ENCODE measurements at places on chromosomes 5 and 9.
A peak's percentile ranks its signal among the peaks of the same experiment; 100 is the strongest.

DNA sequence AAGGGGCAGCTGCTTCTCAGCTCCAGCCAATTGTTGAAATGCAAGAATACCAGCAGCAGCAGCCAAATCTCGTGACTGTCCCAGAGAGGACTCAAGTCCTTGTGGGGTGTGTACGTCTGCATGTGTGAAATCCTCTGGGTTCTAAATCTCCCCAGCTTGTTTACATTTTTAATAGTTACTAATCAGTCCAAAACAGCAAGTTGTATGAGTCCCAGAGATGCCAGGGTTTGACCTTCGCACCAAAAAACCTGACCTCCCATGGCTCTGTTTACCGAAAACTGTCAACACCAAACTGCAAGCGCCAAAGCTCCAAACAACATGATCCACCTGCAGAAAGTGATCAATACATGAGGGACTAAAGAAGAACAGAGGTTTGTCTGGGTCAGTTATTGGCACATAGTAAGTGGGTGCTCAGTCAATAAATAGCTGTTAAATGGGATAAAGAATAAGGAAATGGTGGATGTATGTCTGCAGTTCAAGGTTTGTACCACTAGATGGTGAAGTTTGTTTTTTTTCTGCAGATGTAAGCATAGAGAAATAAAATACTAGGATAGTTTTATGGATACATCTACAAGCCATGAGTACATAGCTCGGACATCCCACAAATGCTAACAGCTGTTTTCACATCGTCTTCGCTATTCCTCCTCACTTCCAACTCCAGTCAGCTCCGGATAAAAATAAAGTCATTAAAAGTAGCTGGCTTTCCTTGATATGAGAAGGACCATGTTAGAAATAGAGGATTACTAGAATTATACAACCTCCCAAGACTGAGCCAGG is 85.3 kb upstream of the ADRB2 start:
- DNase-seq: peak; percentile 71

- DNase-seq: no peak
Measured at GRCh38 chr5:78768781-78769380, 120.3 kb upstream of the LHFPL2 start.

- no peak for DNase-seq
Measured at GRCh38 chr9:899440-900184, 58.1 kb downstream of the DMRT1 start.

DNA sequence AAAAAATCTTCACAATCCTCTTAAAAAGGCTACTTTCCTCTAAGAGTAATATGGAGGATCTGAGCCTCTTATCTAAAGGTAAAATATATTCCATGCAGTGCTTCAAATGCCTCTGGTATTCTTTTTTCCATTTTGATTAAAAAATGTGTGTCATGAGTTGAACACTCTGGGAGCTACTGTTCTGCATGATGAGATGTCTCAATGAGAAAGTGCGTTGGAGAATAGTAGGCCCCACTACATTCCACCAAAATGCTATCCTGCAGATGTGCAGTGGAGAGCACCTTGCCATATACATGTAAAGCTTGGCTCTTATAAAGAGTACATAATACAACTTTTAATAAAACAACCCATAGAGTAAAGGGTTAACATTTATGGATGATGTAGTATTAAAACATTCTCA is 26.3 kb downstream of the ALDH1A1 start:
- DNase-seq: no peak

DNA sequence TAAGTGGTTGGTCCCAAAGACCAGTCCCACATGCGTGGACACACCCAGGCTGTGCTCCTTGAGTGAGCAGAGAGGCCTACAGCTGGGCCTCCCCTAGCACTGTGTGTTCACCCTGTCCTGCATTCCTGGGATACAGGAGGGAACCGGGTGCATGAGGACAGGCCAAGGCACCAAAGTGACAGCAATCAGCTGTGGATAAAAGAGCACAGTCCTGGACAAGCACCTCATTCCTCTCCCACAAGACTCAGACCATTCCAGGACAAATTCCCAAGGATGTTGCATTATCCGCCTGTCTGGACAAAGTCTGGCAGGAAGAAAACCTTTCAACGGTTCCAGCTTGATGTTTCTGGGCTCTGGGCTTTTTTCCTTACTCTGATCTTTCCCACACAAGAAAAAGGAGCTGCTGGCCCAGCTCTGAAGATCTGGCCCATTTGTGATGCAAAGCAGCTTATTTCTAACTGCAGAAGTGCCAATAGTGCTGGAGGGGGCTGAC is 273.2 kb downstream of the ENC1 start:
- no peak for DNase-seq

GRCh38 chr5:77266291-77266690 is 55.8 kb downstream of the PDE8B start:
- peak; percentile 52 for DNase-seq

GRCh38 chr5:67209141-67209771 is 12.7 kb upstream of the CD180 start:
- peak; percentile 73 for DNase-seq

GRCh38 chr9:128055344-128056040 is 11.6 kb downstream of the NAIF1 start:
- DNase-seq: no peak

DNA sequence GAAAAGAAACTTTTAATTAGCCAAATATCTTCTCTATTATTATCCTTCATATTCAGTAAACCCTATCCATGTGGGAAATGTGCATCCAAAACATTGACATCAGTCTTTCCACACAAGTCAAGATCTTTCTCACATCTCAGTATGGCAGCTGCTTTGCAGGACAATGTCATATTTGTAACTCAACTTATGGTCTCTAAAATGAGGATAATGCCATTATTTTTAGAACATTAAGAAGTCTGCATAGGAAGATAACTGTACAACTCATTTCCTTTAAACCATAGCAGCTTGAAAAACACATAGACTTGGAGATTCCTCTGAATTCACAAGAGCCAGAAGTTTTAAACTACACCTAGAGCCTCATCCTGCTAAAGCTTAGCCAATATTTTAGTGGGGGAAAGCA is 43.7 kb downstream of the MCTP1 start:
- DNase-seq: no peak

- no peak for DNase-seq
Measured at GRCh38 chr9:12224449-12224848, 468.7 kb upstream of the TYRP1 start.

DNA sequence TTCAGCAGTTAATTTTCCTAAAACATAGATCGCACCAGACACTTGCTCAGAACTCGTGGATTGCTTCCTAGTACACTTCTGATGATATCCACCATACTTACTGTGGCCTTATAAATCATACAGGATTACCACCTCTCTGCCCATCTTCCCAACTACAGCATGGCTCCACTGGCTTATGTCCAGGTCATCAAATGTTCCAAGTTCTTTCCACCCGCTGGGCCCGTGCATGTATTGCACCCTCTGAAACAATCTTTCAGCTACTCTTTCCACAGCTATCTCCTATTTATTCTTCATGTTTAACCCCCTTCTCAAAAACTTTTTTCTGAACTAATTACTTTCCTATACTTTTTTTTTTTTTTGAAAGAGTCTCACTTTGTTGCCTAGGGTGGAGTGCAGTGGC is 18.5 kb downstream of the FBXW2 start:
- no peak for DNase-seq

GRCh38 chr5:17185349-17185748 is 32.1 kb upstream of the BASP1 start:
- no peak for DNase-seq

GRCh38 chr5:100828071-100828897 is 74.8 kb downstream of the ST8SIA4 start:
- DNase-seq: no peak

- DNase-seq: no peak
Measured at GRCh38 chr9:111917980-111918379, 21.4 kb downstream of the UGCG start.

DNA sequence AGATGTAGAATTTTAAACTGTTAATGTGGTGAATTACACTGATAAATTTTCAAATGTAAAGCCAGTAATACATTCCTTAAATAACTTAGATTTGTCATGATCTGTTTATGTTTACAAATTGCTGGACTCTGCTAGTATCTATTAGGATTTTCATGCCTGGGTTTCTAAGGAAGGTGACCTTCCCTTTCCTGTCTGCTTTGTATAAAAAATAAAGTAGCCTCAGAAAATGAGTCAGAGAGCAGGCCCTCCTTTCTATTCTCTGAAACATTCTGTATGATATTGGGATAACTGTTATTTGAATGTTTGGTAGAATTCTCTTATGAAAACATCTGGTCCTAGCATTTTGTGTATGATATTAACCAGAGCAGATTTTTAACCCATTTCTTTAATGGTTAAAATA is 255.3 kb downstream of the SYK start:
- DNase-seq: no peak

GRCh38 chr9:8660383-8660782 is 860.8 kb upstream of the DMAC1 start:
- peak; percentile 92 for DNase-seq

DNA sequence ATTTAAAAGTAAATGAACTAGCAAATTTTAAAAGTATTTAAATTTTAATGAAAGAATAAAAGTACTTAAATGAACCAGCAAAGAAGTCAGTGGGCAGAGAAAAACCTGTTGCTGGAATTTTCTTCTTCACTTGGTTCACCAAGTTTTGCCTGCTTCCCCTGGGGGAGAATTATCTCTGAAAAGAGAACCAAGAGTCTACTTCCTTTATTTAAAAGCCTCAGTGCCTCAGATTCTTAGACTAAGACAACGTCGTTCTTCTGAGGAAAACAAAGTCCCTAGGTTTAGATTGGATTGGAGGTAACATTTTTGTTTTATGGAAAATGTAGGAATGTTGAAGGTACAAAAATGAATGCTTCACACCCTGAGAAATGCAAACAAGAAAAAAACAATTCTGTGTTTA is 7.4 kb upstream of the KLF4 start:
- DNase-seq: no peak

DNA sequence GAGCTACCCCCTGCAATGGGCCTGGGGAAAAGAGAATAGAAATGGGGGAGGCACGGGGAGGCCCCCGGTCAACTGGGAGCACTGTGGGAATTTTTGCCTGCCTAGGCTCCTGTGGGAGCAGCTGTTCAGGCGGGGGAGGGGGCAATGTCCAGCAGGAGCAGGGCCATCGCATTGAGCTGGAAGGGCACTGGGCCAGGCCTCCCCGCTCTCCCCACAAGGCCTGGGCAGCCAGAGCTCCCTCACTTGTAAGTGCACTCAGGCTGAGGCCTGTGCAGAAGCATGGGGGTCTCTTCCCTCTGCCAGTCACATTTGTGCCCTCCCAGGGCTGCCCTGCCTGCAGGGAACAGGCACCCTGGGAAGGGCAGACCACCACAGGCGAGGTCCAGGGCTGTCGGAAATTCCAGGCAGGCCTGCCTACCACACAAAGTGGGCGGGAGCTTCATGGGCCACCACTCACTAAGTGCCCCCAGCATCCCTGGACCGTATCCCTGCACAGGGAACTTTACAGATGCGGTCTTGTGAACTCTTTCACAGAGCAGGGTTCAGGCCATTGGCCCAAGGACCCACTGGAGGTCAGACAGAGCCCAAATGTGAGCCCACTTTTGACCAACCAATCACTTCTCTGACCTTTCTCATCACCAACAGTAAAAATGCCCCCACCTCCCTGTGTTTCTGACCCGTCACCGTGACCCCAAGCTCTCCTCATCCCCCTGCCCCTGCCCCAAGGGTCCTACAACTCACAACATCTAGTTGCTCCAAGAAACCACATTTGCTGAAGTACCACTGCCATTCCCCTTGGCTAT is 1.0 kb upstream of the CFAP157 start:
- no peak for DNase-seq

DNA sequence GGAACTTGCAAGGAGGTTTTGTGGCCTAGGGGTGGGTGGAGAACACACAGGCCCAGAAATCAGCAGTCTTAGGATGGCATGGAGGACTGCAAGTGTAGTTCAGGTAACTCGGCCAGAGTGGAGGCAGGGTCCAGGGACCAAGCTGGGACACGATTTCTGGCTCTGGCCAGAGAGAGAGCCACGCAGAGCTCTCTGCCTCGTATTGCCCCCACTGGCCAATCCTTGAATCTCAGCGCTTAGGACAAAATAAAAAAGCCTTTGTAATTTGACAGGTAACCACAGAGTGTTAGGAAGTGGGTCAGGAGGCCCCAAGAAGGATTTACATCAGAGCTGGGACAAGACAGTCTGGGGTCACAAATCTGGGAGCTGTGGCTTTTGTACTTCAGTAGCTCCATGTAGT is 11.7 kb downstream of the MAP3K1 start:
- DNase-seq: no peak

GRCh38 chr5:76542887-76543690 is 80.1 kb downstream of the F2RL2 start:
- peak; percentile 34 for DNase-seq

DNA sequence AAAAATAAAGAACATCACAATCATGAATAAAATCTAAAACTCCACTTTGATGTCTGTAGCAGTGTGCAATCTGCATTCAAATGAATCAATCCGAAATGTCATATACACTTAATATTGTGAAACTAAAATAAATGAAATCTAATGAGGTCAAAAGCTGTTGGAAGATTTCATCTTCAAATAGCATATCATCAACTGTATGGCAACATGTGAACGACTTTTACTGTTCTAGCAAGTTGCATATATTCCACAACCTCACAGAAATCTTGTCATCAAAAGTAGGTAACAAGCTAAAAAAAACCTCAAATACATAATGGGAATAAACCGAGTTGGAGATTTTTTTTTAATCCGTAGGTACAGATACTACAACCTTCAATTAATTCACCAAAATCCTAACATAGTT is 1.2 kb downstream of the PTBP3 start:
- DNase-seq: no peak

DNA sequence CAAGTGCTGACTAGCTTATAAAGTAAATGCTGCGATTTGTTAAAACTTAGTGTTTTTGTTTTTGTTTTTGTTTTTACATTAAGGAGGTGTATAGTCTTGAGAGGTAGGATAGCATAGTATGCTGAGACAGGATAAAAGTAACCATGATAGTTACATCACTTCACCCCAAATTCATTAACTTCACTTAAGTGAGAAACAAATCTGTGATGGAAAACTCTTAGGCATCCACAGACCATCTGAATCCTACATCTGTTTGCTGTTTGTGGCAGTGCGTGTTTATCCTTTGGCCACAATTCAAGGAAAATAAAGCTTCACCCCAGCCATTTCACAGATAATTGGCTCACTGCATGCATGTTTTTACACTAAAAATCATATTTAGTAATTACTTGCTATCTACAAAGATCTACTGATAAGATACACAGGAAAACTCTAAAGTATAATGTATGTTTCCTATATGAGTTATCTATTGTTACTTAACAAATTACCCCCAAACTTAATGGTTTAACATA is 82.0 kb downstream of the ZNF622 start:
- DNase-seq: no peak

GRCh38 chr9:125989524-125990180 is 242.5 kb downstream of the PBX3 start:
- no peak for DNase-seq

DNA sequence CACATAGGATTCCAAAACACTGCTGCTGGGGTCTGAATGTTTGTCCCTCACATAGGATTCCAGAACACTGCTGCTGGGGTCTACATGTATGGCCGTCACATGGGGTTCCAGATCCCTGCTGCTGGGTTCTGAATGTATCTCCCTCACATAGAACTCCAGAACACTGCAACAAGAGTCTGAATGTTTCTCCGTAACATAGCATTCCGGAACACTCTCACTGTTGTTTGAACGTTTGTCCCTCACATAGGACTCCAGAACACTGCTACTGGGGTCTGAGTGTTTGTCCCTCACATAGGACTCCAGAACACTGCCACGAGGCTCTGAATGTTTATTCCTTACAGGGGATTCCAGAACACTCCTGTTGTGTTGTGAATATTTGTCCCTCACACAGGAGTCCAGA is 216.8 kb downstream of the FOXD4L6 start:
- no peak for DNase-seq
